ENCODE measurements at places on chromosomes 2 and 18. TPM values are rescaled to one million over a fixed set of nuclear protein-coding genes. Genes with fewer than 3 reads are reported as not detected.
A peak's percentile ranks its signal among the peaks of the same experiment; 100 is the strongest.

GNLY gene
- 2.4 TPM for total RNA-seq

CHST9 gene
- not detected for total RNA-seq

SULT1C4 gene
- total RNA-seq = 2.8 TPM

GRCh38 chr2:41718705-41719104, 329.1 kb upstream of the PKDCC start:
- no peak for DNase-seq

DNA sequence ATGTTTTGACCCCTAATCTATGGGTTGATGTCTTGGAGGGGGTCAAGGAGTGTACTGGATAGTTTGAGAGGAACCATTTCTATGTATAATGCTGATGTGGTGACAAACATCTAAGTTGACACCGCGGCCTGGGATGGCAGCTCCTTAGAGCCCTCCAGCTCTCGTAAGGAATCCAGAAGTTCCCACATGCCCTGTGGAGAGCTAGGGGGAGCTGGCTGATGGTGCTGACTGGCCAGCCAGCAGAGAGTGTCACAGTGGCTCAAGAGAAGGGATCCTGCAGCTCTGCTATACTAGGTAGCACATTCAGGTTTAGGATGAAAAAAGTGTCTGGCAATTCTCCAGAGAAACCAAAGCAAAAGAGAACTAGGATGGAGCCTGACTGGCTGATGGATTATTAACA, 842.2 kb upstream of the VRK2 start:
- peak; percentile 58 for DNase-seq

DNA sequence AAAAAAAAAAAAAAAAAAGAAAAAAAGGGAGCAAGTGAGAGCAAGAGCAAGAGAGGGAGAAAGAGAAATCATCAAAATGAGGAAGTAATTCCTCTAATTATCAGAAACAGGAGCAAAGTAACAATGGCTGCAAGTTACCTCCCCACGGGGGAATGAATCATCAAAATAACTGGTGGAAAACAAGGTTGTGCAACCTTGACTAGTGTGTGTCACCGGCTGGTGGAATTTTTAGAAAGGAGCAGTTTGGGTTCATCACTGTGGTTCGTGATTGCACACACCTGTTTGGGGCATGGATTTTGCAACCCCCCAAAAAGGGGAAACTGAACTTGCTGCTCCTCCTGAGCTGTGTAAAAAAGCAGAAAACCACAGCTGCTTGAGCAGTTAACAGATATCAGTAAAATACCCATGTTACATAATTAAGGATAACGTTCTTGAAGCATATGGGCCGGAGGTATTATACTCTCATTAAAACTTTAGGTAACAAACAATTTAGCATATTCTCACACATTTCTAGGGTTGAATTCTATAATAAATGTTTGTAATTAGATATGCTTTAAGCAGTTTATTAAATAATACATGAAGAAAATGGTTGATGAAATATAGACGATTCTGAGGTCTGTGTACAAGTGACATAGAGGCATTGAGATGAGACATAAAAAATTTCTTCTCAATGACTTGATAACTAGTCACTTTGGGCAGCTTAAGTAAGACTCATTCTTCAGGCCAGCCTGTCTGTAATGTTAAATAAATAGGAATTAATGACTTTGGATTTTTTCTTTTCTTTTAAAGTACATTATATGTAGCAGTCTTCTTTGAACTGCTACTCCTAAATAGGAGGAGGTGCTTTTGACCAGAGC, 184.2 kb upstream of the ZEB2 start:
- DNase-seq = no peak

- peak; percentile 47 for DNase-seq
These were observed 133.5 kb downstream of the RPIA start for GRCh38 chr2:88824951-88825350.

GRCh38 chr2:117983040-117983439, 30.8 kb downstream of the CCDC93 start:
- DNase-seq = no peak

DNA sequence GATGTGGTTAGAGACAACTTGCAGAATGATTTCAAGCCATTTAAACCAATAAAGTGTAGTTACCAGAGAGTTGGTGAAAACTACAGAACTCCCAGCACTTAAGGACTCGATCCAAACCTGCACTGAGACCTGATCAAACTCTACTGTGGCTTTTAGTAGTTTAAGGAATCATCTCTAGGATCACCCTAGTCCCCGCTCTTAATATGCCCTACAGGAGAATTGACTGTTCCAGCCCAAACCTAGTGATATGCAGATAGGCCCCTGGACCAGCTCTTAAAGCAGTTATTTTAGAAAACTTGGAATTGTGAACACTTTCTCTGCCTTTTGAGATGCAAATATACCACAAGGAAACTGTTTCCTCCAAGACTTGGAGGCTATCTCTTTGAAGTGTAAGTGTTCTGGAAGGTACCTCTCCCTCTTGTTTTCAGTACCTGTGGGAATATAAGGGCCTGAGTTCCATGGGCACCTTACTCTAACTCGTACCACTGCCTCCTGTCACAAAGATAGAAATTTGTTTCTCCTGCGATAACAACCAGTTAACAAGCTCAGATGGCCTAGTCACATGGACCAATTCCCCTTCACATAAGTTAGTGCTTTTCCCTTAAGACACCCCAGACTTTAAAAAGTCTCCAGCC, 1367.2 kb upstream of the SLC39A10 start:
- DNase-seq = no peak

- no peak for DNase-seq
These were observed 117.6 kb downstream of the FAM124B start for GRCh38 chr2:224284134-224284946.

DNA sequence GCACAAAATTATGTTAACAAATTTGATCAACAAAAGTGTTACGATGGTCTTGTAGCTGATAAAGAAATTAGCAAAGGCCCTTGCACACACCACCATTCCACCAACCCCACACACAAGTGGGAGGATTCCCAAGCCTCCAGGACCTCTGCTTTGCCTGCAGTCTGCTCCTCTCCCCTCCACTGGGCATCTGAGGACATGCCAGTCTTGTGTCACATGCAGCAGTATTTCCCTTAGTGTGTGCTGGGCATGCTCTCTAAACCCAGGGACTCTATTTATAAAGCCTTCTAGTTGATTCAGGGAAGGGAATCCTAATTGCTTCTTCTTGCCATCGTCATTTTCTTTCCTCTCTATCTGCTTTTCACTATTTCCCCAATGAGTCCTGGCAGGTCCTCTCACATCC, 53.3 kb downstream of the KCTD18 start:
- DNase-seq = no peak

GRCh38 chr2:108947271-108947907, 41.6 kb downstream of the EDAR start:
- DNase-seq = no peak

- DNase-seq = no peak
These were observed 30.1 kb upstream of the TXNDC2 start for GRCh38 chr18:9855681-9856080.

- no peak for DNase-seq
These were observed 120.1 kb downstream of the LRP1B start for GRCh38 chr2:142010477-142011270.

DNA sequence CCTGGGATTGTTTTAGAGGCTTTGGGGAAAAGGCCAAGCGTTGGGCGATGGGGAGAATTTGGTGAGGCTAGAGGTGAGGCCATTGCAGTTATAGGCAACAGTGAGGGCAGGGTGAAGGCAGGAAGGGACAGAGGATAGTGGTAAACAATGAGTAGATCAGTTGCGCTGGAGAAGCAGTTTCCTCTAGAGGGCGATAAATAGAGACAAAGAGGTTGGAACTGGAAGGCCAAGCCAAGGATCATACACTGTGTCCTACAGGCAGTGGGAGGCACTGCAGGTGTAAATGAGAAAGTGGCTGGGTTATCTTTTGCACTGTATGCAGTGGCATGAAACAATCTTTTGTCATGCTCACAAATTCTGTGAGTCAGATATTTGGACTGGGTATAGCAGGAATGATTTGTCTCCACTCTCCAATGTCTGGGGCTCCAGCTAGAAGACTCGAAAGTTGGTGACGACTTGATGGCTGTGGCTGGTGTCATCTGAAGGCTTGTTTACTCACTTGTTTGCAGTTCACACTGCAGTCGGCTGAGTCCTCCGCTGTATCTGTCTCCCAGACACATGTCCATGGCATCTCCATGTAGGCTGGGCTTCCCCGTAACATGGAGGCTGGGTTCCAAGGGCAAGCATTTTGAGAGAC, 82.1 kb downstream of the TNP1 start:
- no peak for DNase-seq

GRCh38 chr2:218128781-218129457, 3.1 kb downstream of the CXCR2 start:
- no peak for DNase-seq

GRCh38 chr2:68692511-68692910, 42.1 kb upstream of the ARHGAP25 start:
- DNase-seq = no peak

- no peak for DNase-seq
These were observed 66.5 kb downstream of the TCF7L1 start for GRCh38 chr2:85199698-85200097.

Measured in posterior vena cava (tissue), 2 donors.